ENCODE measurements at places on chromosomes 4 and X. TPM values are rescaled to one million over a fixed set of nuclear protein-coding genes. Genes with fewer than 3 reads are reported as not detected.

- DNase-seq = no peak
These were observed 478.0 kb downstream of the PDHA2 start for GRCh38 chr4:96317891-96318290.

GRCh38 chrX:41858161-41858775 lies 65.1 kb downstream of the CASK start:
- DNase-seq = no peak

DNA sequence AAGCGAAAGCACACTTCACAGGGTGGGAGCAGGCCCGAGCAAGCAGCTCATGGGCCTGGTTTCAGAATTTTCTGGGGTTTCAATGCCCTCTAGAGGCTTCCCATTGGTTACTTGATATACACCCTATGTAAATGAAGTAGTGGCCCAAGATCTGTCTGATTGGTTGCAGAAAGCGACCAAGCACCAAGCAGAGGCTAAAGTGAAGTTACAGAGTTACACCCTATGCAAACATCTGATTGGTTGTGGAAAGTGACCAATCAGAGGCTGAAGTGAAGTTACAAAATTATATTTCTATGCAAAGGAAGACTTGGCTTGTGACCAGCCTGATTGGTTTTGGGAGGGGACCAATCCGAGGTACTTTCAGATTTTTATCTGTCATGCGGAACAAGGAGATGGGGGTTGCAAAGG lies 8.2 kb downstream of the FHIP1A start:
- no peak for DNase-seq

DNA sequence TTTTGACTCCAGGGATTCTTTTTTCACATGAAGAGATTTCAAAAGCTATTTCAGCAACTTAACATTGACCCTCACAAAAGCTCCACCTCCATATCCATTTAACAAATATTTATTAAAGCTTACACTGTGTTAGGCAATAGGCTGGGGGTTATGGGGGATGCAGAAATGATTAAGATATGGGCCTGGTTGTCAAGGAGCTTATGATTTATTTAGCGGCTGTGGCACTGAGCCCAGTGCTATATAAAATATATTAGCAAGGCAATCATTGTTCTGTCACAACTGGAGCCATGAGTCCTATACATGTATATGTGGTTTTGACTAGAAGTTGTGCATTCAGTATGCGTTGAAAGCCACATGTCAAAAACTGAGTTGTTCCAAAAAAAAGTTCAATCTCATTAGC lies 131.1 kb downstream of the GPC3 start:
- no peak for DNase-seq

DNA sequence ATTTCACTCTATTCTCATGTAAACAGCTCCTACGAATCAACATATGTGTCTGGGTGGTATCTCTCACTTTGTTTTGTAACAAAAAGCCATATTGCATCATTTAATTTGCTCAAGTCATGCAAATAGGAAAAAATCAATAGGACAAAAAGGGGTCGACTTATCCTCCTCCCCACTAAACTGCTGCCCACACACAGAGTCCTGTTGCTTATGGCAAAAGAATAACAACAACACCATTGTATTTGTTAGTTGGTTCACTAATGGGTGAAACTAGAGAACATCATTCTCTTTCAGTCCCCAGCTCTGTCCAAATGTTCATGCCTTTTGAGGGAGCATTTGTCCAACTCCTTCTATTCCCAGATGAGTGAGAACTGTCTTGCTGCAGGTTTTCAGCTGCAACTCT lies 2.1 kb downstream of the HHIP start:
- no peak for DNase-seq

The AMTN gene
- not detected for total RNA-seq

DNA sequence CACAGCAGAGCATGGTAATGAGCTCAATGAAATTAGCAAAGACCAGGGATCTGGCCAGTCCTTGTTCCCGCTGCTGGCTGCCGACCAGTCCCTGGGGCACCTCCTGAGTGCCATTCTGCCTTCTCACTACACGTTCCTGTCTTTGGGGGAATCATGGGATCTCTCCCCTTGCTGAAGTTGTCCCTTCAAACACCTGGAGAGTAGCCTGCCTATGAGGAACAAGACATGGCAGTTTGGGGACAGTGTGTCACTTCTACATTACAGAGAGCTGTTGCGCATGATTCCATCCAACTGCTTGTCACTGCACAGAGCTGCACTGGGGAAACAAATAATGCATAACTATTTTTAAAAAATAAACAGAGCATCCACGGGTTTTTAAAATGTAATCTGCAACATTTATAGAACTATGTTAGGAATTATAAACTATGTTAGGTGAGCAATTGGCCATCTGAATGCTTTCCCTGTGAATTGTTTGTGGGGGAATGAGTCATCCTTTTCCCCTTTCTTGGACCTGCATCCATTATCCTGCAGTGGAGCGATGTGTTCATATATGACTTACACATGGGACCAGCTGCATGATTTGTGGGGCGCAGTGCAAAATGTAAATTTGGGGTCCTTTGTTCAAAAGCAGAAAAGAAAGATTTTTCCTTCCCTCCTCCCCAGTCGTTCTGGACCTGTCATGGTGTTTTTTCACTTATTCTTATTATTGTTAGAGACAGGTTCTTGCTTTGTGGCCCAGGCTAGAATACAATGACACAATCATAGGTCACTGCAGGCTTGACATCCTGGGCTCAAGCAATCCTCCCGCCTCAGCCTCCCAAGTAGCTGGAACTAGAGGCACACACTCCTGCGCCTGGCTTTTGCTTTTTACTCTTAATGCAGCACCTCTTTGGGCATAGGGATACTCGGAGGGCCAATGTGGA lies 115.0 kb upstream of the TBL1X start:
- DNase-seq = no peak

The PALLD gene
- 91.9 TPM for total RNA-seq

DNA sequence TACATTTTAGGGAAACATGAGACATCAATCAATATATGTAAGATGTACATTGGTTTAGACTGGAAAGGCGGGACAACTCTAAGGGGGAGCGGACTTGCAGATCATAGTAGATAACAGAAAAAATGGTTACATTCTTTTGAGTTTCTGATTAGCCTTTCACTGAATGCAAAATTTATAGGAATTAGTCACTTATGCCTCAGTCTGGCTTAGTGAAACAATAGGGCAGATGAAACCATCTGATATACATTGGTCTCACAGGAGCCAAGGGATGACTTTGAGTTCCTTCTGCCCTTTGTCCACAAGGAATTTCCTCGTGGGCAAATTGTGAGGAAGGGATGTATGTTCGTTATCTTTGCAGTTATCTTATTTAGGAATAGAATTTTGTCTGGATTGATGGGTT lies 128.2 kb downstream of the ARSF start:
- no peak for DNase-seq

The AMER1 gene
- total RNA-seq = 4.0 TPM

The FAT4 gene
- 15.2 TPM for total RNA-seq

DNA sequence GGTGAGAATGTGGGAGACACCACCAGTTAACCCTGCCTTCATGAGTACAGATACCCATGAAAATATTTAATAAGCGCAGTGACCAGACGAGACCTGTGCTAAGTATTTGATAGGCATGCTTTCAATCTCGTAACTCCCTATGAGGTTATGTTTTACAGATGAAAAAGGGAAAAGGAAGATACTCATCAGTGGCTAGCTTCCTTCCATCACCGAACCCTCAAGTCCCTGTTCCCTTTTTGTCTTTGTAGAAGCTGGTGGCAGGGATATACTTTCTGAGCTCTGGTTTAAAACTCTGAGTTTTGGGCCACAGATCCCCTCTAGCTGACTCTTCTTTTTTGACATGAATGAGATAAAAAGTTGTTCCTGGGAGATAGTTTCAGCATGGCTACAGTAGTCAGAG lies 26.3 kb downstream of the AFF1 start:
- DNase-seq = no peak

DNA sequence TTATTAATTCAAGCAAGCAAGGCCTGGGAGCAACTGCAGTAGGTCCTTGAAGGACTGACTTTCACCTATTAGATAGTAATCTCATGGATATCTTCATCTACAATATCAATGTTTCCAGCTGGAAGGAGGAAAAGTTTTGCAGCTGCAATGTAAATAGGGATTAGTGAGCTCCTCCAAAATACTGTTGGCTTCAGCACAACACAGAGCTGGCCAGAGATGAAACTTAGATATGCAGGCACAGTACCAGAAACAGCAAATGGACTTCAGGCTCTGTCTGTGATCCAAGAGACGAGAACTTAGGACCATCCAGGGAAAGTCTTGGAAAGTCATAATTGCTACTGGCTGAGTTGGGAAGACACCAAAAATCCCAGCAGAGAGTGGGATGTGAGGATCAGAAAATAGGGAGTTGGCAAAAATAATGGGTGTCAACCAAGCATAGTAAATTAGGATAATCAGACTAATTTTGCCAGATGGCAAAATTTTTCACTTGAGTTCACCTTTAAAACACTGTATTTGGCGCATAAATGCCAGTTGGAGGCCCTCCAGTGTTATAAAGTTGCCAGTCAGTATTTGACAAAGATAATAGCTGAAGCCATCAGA lies 57.5 kb downstream of the PARM1 start:
- DNase-seq = no peak

DNA sequence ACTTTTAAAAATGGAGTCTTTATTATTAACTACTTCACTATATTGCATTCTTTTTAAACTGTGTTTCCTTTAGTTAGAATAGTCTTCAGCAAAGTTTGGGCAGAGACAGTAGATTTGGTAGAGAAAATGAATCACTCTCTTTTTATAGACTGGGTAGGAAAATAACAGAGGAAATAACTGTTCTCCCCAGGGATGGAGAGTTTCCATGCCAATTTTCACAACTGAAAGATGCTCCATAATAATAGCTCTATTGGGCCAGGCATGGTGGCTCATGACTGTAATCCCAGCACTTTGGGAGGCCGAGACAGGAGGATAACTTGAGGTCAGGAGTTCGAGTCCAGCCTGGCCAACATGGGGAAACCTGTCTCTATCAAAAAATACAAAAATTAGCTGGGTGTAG lies 13.1 kb downstream of the HSD17B13 start:
- DNase-seq = no peak

- no peak for DNase-seq
These were observed 528 bp upstream of the SNCA start for GRCh38 chr4:89837385-89837992.

- DNase-seq = no peak
These were observed 96.0 kb upstream of the RAB40AL start for GRCh38 chrX:102840871-102841705.

- DNase-seq = no peak
These were observed 96.3 kb downstream of the MAML3 start for GRCh38 chr4:140057701-140058100.

- DNase-seq = no peak
These were observed 477.0 kb downstream of the GBA3 start for GRCh38 chr4:23169608-23170311.

The MAP3K15 gene
- total RNA-seq = 3.2 TPM

The HTR2C gene
- total RNA-seq = not detected

DNA sequence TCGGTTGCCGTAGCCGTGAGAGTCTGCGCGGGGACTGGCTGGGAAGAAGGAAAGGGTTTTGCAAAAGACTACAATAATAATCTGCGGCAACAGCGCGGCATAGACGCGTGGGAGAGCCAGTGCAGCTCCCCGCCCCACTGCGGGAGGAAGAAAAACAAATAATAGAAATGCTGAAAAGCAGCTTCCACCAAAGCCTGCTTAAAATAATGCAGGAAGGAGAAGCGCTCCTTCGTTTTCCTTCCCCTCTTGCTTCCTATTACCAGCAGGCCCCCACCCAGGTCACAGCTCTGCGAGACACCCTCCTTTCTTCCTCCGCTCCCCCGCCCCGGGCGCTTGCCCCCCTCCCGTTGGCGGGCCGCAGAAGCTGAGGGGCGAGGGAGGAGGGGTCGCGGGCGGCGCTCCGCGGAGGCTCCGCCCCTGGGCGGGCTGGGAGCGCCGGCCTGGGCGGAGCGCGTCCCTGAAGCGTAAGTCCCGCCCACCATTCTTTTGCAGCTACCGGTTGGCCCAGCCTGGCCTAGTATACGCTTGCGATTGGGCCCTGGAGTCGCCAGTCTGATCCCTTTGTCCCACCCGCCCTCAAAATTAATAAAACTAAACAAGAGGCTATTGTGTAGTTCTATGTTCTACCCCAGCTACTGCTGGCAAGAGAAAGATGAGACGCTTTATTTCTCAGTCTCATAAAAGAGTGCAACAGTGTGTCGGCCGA lies 636 bp upstream of the AMOT start:
- peak; percentile 86 for DNase-seq

- DNase-seq = no peak
These were observed 9.4 kb downstream of the XG start for GRCh38 chrX:2761246-2761645.

The PDE6B gene
- 5.5 TPM for total RNA-seq

The SERPINA7 gene
- not detected for total RNA-seq

GRCh38 chrX:106802063-106802387 lies 448 bp upstream of the TBC1D8B start:
- DNase-seq = no peak

The ANTXR2 gene
- total RNA-seq = 62.8 TPM

The TCEAL7 gene
- 3.2 TPM for total RNA-seq

DNA sequence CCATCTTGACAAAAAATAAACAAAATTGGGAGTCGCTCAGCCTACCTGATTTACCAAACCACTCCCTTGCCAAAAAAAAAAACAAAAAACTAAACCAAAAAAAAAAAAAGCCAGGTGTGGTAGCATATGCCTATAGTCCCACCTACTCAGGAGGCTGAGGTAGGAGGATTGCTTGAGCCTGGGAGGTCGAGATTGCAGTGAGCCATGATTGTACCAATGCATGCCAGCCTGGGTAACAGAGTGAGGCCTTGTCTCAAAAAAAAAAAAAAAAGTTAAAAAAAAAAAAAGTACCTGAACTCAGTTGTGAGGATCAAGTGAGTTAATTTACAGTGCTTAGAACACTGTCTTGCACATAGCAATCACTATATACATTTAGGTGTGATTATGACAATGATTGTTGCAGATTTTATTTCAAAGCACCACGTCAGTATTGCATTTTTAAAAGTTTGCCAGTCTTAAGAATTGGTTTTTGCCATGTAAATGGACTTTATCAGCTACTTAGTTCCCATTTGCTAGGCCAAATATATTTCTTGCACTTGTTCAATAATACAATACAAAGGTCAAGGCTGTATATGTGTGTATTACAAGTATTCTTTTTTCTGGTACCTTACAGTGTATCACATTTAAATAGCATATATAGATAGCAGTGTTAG lies 4.6 kb downstream of the NUDT9 start:
- no peak for DNase-seq

The FAM241A gene
- total RNA-seq = 5.0 TPM
